ENCODE measurements at places on chromosomes 7 and 10.

DNA sequence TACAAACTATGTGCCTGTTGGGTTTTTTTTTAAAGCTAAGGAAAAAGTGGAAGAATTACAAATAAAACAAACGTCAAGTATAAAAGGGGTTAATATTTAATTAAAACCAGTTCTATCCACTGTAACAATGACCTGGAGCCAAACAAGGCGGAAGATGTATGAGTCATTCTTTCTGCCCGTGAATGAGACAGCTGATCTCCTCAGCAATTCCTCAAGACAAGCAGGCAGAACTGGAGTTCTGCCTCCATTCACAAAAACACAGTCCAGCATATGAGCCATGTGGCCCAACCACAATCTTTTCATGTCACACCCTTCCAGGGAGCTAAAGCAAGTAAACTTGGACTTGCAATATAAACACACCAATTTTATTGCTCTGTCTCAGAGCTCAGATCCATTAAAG is 8.4 kb downstream of the ETV1 start:
- peak; percentile 98 for DNase-seq

DNA sequence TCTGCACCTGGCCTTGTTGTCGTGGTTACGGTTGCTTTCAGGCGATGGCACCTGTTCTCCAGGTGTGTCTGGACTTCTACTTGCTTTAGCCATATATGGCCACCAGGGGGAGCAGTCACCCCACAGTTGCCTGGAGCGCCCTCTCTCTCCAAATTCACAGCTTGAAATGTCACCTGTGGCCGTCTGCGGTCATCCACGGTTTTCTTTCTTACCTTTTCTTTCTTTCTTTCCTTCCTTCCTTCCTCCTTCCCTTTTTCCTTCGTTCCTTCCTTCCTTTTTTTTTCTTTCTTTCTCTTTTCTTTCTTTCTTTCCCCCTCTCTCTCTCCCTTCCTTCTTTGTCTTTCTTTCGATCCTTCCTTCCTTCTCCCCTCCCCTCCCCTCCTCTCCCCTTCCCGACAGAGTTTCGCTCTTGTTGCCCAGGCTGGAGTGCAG is 150.5 kb upstream of the VKORC1L1 start:
- DNase-seq: peak; percentile 2

DNA sequence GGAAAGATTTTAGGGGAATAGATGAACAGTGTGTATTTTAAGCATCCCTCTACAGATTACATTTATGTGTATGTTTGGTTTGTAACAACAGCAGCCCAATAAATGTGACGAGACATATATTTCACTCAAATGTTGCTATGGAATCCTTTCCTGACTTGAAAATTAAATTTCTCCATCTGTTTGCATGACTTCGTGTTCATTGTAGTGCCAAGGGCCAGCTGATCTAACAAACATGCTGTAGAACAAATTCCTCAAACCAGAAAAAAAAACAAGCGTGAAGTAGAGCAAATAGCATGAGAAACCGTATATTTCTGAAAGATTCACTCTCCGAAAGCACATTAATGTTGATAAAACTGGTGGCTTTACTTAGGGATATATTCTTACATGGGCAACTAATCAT is 87.8 kb downstream of the NRCAM start:
- no peak for DNase-seq

GRCh38 chr10:108848046-108848445 is 1075.3 kb downstream of the XPNPEP1 start:
- no peak for DNase-seq

DNA sequence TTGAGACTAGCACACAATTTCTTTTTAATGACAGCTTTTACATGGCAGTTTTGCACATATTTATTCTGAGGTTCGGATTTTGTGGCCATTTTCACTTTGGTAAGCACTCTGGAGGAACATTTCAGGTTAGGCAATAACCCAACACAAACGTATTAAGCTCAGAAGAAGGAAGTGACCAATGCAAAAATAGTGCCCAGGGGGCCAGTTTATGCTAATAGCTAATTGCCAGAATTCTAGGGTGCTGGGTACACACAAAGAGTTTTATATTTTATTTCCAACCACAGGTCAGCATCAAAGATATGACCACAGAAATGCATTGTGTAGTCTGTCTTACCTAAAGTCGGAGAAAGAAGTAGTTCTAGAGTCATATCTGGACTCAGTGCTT is 8.4 kb upstream of the AGR2 start:
- peak; percentile 69 for DNase-seq

- no peak for DNase-seq
Measured at GRCh38 chr10:100446130-100446761, 16.6 kb upstream of the WNT8B start.

DNA sequence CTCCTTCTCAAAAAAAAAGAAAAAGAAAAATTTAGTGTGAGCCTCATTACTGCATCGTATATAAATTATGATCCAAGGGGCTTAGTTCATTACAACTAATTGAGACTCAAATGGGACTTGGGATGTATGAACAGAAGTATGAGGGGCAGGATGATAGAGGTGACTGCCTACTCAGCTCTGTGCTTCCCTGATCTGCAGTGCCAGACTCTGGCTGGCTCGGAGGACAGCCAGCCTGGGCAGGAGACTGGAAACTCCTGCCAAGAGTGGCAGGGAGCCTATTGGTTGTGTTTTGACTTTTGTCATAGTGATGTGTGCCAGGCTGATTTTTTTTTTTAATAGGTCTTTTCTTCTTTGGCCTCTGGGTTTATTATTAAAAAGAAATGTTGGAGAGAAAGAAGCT is 73.8 kb upstream of the GTF2IRD1 start:
- no peak for DNase-seq

DNA sequence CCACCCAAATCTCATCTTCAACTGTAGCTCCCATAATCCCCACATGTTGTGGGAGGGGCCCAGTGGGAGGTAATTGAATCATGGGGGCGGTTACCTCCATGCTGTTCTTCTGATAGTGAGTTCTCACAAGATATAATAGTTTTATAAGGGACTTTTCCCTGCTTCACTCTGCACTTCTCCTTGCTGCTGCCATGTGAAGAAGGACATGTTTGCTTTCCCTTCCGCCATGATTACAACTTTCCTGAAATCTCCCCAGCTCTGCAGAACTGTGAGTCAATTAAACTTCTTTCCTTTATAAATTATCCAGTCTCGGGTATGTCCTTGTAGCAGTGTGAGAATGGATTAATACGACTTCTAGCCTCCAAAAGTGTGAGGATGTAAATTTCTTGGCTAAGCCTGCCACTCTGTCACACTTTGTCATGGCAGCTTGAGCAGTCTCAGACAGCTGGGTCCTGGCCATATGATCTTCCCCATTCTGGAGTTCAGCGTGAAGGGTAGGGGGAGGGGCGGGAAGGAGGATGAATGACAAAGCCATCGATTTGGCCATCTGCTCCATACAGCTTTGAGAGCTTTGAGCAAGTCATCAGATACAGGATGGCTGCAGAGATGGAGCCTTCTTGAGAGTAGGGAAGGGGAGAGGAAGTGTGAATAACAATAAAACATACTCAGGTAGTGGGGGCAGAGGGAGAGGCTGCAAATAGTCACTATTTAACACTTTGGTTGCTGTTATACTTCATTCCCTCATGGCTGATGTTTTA is 19.1 kb upstream of the INPP5F start:
- no peak for DNase-seq

DNA sequence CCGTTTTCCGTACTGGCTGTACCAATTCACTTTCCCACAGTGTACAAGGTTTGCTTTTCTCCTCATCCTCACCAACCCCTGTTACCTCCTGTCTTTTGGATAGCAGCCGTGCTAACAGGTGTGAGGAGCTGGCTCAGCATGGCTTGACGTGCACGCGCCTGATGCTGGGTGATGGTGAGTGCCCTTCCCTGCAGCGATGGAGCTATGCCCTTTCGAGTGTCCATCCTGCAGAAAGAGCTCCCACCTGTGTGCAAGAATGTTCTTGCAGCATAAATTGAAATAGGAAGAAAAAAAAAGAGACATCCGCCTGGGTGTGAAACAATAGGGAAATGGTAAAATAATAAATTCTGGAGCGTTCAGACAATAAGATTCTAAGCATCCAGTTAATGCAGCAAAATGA is 9.5 kb upstream of the UBE3C start:
- DNase-seq: no peak

DNA sequence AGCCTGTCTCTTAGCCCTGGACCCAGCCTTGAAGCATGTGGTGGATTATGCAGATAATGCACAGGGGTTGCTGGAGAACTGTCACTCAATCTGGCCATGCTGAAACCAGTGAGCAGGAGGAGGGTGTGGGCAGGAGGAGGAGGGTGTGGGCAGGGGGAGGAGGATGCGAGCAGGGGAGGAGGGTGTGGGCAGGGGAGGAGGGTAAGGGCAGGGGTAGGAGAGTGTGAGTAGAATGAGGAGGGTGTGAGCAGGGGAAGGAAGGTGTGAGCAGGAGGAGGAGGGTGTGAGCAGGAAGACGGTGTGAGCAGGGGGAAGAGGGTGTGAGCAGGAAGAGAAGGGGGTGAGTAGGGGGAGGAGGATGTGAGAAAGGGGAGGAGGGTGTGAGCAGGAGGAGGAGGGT is 18.8 kb downstream of the CAMK2B start:
- no peak for DNase-seq
